ENCODE measurements at places on chromosomes 4 and X.

DNA sequence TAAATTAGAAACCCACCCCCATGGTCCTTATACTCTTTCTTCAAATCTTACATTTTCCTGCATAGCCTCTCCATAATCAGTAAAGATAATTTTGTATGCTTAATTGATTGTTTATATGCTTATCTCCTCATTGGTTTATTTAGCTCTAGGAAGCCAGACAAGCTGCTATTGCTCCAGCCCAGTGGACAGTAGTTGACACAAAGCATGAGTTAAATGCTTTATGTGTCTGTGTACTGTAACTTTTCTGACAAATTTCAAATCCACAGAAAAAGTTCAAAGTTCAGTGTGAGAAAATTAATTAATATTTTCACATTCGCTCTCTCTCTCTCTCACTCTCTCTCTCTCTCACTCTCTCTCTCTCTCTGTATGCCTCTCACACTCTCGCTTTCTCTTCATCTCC lies 181.7 kb downstream of the GABRB1 start:
- DNase-seq: no peak

- peak; percentile 10 for DNase-seq
Measured at GRCh38 chrX:44157858-44158257, 184.7 kb upstream of the NDP start.

DNA sequence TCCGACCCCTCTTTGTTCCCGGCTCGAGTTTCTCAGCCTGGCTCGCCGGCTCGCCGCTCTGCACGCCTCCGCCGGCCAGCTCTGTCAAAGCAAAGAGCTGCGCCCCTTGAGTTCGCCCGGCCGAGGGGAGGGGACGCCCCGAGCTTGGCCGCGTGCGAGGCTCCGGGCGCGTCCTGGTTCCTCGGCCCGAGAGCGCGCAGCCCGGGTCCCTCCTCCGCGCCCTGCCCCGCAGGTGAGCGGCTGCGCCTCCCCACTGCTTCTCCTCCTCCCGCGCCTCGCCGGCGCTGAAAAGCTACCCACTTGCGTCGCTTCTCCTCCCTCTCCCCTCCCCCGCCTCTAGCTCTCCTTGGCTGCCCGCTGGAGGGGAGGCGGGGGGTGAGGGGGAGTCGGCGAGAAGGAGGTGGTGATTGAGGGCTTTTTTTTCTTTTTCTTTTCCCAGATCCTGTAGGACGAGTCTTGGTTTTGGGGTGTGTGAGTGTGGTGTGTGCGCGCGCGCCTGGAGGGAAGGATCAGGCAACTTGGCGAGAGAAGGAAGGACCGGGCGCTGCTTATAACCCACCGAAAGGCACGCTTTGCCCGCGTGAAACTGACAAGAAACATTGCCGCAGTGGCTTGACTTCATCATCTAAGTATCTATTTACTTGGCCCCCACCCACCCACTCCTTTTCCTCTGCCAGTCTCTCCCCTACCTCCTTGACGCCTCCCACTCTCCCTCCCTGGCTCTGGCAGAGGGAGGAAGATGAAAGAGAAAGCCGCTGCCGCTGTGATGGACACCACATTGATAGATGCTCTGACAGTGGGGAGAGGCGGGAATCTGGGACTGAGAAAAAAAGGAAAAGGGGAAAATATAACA lies at the start of gene LEF1:
LEF1 (minus strand) TSS at position 262 of the 853 bp plus-strand sequence. CDS start 1,165 bp downstream, outside the sequence.
- peak; percentile 71 for DNase-seq

DNA sequence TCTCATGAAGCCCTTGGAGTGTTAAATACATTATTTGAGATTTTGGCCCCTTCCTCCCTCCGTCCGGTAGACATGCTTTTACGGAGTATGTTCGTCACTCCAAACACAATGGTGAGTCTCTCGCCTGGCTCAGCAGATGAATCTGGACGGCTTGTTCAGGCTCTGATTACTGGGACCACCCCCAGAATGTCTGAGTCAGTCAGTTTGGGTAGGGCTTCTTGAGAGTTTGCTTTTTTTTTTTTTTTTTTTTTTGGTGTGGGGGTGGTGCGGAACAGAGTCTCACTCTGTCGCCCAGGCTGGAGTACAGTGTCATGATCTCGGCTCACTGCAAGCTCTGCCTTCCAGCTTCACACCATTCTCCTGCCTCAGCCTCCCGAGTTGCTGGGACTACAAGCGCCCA lies 62.4 kb upstream of the MSANTD1 start:
- DNase-seq: no peak

GRCh38 chrX:115449742-115450141 lies 111.2 kb upstream of the PLS3 start:
- peak; percentile 39 for DNase-seq

DNA sequence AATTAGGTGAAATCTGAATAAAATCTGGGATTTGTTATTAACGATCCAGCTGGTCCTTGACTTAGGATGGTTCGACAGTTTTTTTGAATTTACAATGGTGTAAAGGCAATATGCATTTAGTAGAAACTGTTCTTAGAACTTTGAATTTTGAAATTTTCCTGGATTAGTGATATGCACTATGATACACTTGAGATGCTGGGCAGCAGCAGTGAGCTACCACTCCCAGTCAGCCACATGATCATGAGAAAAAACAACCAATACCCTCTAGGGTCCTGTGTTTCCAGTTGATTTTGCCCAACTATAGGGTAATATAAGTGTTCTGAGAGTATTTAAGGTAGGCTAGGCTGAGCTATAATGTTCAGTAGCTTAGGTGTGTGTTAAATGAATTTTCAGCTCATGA lies 303.7 kb downstream of the GPAT3 start:
- DNase-seq: no peak

GRCh38 chr4:124686279-124686678 lies 26.3 kb downstream of the ANKRD50 start:
- DNase-seq: no peak

DNA sequence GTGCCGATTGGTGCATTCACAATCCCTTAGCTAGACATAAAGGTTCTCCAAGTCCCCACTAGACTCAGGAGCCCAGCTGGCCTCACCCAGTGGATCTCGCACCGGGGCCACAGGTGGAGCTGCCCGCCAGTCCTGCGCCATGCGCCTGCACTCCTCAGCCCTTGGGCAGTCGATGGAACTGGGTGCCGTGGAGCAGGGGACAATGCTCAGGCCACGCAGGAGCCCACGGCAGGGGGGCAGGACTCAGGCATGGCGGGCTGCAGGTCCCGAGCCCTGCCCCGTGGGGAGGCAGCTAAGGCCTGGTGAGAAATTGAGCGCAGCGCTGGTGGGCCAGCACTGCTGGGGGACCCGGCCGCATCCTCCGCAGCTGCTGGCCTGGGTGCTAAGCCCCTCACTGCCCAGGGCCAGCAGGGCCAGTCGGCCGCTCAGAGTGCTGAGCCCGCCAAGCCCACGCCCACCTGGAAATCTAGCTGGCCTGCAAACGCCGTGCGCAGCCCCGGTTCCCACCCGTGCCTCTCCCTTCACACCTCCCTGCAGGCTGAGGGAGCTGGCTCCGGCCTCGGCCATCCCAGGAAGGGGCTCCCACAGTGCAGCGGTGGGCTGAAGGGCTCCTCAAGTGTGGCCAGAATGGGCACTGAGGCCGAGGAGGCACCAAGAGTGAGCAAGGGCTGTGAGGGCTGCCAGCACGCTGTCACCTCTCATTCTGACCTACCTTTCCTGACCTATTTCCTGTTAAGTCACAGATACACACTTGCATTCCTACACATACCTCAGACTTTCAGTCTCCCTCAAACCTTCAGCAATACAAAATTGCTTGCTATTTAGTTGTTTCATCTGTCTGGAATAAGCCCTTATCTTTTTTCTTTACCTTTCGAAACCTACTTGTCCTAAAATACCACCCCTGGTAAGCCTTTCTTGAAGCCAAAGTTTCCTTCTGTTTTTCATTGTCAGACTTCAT lies 20.7 kb downstream of the UBE2K start:
- DNase-seq: no peak

DNA sequence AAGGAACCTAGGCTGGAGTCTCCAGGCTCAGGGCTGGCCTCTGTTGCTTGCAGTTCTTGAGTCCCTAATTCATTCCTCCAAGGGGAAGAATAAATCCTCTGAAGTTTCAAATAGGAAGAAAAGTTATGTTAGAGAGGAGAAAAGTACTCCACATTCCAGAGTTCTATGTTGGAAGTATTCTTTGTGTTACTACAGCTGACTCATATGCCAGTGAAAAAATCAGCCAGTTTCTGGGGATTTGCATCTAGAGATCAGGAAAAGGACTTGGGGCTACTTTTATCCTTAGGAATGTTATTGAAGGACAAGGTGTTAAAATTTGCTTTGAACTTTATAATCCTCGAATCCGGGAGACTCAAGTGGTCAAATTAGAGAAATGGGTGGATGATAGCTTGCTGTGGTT lies 11.7 kb upstream of the NUDT9 start:
- no peak for DNase-seq

Measured in RPMI7951 (cell line).